ENCODE measurements at places on chromosomes 11 and 22. TPM values are rescaled to one million over a fixed set of nuclear protein-coding genes. Genes with fewer than 3 reads are reported as not detected.

DNA sequence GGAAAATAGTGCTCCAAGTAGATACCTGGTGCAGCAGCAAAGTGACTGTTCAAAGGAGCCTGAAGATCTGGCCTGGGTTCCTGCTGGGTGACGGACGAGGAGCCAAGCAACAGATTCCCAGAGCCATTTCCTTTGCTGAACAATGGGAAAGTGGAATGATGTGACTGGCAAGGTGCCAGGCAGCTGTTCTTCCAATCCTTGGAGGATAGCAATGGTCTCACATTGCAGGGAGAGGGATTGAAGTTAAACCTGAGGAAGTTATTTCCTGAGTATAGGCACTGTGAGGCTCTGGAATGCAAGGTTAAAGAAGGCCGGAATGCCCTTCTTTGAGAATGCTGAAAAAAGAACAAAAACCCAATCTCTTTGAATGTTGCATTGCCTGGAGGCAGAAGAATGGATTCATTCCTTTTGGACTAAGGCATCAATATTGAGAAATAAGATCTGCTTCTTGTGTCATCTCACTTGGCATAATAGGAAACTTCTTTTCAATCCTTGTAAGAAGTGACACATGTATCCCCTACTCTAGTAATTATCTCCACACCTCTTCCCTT lies 223.8 kb downstream of the BLID start:
- no peak for DNase-seq

GRCh38 chr11:110095554-110095953 lies 2.4 kb downstream of the ZC3H12C start:
- no peak for DNase-seq

- no peak for DNase-seq
Observed at GRCh38 chr11:134125507-134125906, 56.6 kb downstream of the JAM3 start.

DNA sequence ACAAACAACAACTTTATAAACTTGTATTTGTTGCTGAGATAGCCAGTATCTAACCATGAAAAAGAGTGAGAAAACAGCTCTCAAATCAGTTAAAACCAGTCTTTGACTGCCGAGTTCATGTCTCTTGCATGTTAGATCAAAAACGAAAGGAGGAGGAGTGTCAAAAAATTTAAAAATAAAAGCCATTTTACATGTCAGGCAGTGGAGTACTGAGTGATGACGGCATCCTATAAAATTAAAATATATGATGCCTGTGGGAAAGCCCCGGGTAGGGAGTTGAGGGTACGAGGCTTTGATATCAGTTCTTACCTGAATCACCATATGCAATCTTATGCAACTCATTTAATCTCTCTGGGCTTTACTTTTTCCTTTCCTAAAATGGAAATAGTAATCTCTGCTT lies 117.3 kb downstream of the ETS1 start:
- DNase-seq, result peak; percentile 65

DNA sequence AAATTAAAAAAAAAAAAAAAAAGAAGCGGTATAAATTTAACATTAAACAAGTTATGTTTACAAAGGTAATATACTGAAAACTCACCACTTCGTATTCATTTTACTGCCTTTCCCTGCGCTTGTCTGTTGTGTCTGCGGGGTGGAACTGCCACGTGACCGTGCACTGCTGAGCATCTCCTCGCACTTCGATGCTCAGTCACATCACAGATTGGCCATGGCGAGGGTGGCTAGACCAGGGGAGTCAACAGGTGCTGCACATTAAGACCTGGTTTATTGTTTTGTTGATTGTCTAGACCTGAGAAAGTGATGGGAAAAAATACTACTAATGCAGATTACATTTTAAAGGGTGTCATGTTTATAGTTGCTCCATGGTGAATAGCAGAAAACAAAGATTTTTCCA lies 22.8 kb upstream of the TUB start:
- DNase-seq, result no peak

DNA sequence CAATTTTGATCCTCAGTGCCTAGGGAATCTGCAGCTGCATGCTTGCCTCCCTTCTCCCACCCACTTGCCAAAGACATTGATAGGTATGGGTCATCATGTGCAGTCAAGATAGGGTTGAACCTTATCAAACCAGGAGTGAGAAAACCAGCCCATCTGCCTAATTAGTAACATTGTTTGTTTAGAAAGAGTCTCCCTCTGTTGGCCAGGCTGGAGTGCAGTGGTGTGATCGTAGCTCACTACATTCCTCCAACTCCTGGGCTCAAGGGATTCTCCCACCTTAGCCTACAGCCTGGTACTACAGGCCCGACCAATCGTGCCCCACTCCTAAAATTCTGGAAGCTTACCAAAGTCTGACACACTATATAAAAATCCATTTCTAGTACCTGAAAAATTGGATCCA lies 4.6 kb downstream of the C11orf71 start:
- DNase-seq, result no peak

DNA sequence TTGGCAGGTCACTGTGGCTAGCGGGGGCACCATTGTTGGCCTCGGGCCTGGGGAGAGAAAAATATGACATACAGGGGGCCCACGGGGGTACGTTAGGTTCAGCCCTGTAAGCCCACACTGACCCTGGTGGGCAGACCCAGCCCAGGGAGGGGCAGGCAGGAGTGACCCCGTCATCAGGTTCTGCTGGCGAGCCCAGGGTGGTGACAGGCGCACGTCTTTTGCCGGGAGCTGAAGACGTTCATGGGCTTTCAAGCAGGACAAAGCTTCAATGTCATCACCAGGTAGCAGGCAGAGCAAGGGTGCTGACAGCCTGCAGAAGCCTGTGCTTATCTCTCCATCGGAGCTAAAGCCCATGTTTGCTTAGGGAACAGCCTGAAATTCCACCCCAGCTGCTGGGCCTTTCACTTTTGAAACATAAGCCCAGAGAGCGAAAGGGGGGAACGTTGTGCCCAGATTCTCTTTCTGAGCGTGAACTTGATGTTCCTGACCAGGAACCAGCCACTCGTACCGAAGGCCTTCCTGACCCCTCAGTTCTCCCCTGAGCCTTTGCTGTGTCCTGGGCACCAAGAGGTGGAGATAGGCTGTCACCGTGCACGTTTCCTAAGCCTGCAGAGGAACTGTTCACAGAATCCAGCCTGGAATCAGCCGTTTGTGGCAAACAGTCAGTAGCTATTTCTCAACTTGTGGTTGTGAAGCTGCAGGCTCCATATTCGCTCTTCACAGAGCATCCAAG lies 74.0 kb upstream of the ATXN10 start:
- no peak for DNase-seq

DNA sequence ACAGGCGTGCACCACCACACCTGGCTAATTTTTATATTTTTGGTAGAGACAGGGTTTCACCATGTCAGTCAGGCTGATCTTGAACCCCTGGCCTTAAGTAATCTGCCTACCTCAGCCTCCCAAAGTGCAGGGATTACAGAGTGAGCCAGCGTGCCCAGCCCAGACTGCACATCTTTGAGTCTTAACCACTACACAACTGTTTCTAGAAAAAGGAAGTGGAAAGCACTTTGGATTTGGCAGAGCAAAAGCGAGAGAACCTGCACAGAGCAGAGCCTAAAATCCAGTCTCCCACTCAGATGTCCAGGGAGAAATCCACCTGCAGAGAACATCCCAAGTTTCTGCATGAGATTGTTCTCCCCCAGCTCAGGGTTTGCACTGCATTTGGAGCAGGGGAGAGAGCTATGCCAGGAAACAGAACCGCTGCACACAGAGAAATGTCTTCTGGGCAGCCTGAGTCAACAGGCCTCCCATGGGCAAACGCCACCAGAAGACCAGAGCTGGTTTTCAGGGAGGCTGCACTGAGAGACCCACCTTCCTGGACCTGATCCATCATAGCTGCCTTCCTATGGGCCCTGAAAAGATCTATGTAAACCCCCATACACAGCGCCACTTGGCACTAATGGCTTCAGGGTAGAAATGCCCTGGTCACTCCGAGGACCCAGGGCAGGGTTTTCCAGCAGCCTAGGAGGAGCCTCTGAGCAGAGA lies 54.0 kb downstream of the RPUSD4 start:
- no peak for DNase-seq

- no peak for DNase-seq
Observed at GRCh38 chr11:70031631-70032469, 46.3 kb upstream of the ANO1 start.

- DNase-seq, result no peak
Observed at GRCh38 chr11:62105667-62106191, 18.1 kb upstream of the INCENP start.

E2F8 gene
- 0.25 TPM for polyA plus RNA-seq

SPON1 gene
- 0.86 TPM for polyA plus RNA-seq

MYO18B gene
- polyA plus RNA-seq, result not detected

IFITM10 gene
- polyA plus RNA-seq, result not detected

NXPE4 gene
- polyA plus RNA-seq, result not detected

TENM4 gene
- polyA plus RNA-seq, result not detected
